ENCODE measurements at places on chromosomes 4 and X.
A peak's percentile ranks its signal among the peaks of the same experiment; 100 is the strongest.

DNA sequence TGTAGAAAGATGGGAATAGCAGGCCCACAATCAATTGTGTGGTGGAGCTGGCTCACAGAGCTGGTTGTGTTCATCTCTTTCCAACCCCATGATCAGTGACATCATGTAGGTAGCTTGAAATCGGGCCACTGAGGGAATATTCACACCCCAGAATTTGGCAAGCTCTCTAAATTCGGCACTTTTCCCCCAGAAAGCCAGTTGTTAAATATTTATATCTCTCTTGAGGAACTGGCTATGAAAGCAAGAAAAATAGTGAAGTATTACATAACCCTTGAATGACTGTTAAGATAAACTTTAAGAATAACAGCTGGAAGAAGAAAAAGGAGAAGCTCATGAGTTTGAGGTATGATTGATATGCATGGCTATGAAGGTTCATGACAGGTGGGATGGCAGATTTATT is 38.9 kb downstream of the GPRIN3 start:
- DNase-seq: no peak

GRCh38 chr4:98447648-98448047 is 186.5 kb downstream of the RAP1GDS1 start:
- DNase-seq: no peak

GRCh38 chrX:116285501-116285900 is 115.0 kb downstream of the AGTR2 start:
- DNase-seq: no peak

- no peak for DNase-seq
Measured at GRCh38 chr4:75561789-75562188, 5.9 kb downstream of the ODAPH start.

GRCh38 chrX:13022926-13023325 is 21.5 kb downstream of the FAM9C start:
- DNase-seq: no peak

DNA sequence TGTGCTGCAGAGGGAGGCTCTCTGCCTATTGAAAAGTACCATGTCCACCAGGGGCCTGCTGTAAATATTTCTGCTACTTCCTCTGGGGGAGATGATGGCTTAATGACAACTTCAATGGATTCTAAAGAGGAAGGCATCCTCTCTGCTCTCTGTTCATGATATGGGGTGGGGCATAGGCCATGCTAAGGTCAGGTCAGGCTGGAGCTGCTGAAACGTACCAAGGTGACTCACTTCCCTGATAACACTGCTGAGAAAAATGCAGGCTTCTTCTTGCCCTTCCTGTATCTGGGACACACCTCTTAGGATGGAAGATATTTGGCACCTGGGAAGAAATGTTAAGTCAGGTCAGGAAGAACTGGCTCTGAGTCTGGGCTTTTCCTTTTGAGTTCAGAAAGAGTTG is 31.5 kb downstream of the HS3ST1 start:
- DNase-seq: peak; percentile 1

GRCh38 chrX:116657071-116657470 is 194.3 kb upstream of the CT83 start:
- no peak for DNase-seq

DNA sequence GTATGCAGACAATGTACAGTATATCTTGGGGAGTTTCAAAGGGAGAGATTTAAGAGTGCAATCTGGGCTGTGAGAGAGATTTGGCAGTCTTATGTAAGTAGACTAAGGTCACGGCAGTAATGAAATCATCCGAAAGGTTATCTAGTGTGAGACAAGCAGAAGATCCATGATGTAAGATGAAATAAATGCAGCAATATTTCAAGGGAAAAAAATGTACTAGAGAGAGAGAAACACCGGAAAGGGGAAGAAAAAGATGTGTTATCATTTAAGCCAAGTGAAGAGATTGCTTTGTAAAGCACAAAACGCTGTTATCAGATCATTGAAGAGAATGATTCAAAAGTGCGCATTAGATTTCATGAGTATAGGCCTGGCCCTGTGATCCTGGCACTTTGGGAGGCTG is 88.4 kb upstream of the GUCY1A1 start:
- DNase-seq: no peak

DNA sequence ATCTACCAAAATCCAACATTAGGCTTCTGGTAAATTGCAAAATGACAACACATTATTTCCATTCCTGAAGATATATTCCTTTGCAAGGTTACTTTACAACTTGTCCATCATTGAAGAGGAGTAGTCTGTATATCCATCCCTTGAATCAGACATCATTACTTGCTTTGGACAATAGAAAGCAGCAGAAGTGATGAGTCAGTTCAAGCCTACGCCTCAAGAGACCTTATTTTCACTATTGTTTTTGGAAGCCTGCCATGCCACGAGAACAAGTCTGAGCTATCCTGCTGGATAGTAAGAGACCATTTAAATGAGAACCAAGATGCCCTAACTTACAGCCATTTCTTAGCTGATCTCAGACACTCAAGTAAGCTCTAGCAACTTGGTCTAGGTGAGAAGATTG is 246.0 kb upstream of the HHIP start:
- peak; percentile 51 for DNase-seq

DNA sequence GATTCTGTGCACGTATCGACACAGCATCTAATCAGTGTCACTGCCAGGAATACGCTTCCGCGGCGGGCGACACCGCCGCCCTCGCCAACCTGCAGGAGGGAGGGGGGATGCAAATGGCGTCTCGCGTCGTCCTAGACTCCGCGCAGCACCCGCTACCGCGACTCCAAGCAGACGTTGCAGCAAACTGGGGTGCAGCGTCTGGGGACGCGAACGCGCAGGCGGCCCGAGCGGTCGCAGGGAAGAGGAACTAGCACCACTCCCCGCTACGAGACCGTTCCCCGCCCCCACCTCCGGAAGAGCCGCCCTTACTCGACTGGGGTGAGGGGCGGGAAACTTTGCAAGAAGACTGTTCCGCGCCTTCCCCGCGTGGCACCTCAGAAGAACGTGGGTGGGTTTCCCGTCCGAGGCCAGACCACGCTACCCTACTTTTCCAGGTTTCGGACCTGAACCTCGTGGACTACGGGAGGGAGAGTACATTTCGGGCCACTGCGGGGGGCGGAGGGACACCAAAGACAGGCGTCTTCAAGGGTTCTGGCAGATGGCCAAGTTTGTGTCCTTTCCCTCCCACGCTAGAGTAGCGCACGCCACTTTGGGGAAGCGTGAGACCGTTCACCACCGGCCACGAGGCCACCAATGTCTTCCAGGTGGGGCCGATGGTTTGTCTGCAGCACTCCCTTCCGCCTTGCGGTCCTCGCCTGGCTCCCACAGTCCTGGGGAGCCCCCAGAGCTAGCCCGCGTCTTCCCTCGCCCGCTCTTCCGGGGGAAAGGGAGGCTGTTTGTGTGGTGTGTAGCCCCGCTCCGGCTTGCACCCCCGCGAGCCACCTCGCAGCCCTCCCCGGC is 78.0 kb upstream of the BCOR start:
- DNase-seq: no peak

DNA sequence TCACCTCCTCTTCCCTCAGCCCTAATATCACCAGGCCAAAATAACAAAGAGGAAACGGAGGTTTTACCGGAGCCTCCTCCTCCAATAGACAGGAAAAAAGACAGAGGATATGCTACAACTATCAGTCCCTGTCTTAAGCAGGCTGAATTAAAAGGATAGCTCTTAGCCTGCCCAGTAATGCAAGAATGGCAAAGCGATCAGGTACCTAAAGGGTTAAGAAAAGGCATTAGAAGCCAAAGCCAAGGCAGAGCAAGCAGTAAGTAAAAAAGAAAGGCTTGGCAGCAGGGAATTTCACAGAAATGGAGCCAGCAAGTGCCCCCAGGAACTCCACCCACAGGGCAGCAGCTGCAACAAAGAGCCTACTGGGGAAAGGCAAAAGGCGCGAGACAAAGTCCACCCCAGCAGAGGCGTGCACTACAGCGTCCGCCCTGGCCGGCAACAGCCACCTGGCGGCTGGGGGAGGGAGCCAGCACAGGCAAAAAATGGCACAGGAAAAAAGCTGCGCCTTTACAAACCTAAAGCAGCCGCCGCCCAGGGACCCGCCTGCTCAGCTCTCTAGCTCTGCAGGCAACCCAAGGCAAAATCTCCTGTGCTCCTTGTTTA is 220.6 kb upstream of the ZC4H2 start:
- no peak for DNase-seq

DNA sequence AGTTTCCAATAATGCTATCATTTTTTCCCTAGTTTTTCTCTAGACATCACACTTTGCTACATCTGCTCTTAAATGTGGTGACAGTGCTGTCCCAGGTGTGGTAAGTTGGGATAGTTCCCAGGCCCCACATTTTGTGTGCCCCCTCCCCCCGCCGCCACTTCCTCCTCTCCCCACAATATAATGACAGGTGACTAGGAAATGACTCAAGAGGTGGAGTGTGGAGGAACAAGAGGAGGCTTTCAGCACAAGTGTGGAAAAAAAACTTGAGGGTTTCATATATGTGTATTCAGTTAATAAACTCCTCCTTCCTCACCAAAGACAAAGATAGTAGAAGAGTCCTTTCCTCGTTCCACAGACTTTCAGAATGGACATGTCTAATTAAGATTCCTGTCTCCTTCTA is 18.3 kb upstream of the IL21 start:
- DNase-seq: no peak

DNA sequence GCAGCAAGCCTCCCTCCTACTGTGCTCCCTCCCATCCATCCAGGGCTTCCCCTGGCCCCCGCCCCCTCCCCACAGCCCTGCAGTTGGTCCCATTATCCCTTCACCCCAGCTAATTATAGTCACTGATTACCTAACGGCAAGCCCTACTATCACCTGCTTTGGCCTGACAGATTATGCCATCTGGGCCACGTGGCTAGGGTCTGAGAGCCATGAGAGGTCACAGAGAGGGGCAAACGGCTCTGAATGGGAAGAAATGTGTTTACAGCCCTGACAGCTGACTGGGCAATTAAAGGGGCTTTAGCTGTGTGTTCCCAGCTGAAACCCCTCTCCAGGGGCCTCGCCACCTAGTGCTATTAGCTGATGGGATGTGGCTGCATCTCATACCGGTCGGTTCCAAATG is 134.4 kb upstream of the CPEB2 start:
- no peak for DNase-seq

- DNase-seq: no peak
Measured at GRCh38 chrX:12058087-12058486, 80.2 kb upstream of the FRMPD4 start.

- no peak for DNase-seq
Measured at GRCh38 chr4:66357316-66357715, 687.0 kb upstream of the EPHA5 start.

- no peak for DNase-seq
Measured at GRCh38 chrX:134810211-134810610, 151.9 kb upstream of the PLAC1 start.

DNA sequence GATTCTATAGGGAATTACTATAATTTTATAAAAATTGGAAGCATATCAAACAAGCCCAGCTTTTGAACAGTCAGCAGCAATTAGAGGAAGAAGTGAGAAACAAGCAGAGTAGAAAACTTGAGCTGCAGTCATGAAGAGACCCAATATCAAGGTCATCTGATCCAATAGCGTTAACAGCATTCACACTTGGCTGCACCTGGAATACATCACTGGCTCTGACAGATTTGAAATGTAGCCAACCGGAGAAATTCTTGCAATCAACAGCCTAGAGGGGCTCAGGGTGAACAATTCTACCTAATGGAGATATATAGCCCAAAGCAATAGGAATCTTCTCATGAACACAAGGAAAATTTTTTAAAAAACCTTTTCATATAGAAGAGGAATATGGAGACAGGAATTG is 13.6 kb downstream of the DDX53 start:
- no peak for DNase-seq

GRCh38 chr4:186844059-186844681 is 120.5 kb upstream of the FAT1 start:
- no peak for DNase-seq

DNA sequence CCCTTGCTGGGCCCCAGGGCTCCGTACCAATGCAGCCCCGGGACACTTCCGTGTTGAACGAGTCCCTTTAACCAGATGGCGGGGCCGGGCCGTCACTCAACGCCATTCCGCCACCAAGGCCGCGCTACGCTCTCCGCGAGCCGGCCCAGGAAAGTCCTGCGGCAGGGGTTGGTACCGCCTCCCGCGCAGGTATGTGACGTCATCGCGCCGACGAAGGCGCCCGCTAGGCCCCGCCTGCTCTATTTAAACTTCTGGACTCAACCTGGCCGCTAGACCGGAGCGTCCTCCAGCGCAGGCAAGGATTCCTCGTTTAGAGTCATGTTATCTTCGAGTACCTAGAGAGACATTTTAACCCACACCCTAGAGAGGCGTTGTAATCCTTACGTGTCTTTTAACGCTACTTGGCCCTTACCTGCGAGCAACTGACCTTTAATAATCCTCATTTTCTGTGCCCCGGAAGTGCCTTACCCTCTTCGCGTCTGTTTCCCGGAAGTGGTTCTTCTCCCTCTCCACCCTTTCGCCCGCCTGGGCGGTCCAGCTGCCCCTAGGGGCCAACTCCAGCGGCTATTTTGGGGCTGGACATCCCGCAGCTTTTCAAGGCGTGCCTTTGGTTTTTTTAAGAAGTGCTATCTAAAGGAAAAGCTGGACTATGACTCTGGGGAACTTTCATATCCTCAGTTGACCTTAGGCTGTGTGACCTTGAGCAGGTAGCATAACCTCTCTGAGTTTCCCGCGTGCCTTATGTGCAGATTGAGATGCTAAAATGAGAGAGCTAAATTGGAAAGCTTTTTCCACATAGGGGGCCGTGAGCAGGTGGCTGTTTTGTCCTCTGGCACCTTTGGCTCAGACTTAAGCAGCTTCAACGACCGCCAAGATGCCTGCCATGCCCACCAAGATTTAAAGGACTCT is at the start of gene PNPLA4:
TSS of gene PNPLA4 (minus strand) at position 155 of the 909 bp plus-strand sequence. CDS start 1,294 bp downstream, outside the sequence.
- DNase-seq: peak; percentile 76

- no peak for DNase-seq
Measured at GRCh38 chrX:145856181-145856580, 38.6 kb downstream of the SLITRK2 start.

GRCh38 chr4:76238701-76239100 is 12.8 kb upstream of the FAM47E start:
- DNase-seq: no peak

DNA sequence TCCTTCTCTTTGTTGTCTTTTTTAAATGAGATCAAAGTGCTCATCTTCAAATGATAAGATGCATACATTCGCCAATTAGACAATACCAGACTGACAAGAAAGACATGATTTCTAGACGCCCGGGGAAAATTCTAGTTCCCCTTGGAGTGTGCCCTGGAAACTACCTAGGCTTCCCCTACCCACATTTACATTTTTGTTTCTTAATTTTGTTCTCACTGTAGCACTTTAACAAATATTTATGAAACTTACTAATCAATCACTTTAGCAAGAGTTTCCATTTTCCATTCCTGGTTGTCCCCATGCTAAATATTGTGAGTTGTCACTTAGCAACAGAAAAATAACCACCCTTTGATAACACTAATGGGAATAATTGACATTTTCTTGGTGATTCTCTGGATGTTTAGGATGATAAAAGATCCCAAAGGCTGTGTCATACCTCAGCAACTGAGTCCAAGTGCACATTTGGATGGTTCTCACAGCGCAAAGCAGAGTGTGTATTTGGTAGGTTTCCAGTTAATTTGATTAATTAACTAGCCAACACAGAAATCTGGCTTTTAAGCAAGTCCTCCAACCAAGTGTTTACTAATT is 69.6 kb downstream of the FGFBP1 start:
- DNase-seq: no peak

GRCh38 chr4:16814361-16814760 is 84.1 kb downstream of the LDB2 start:
- no peak for DNase-seq

GRCh38 chr4:25113915-25114904 is 46.0 kb downstream of the SEPSECS start:
- no peak for DNase-seq

Measured in NCI-H460 (cell line).